ENCODE measurements at places on chromosomes 2 and 18. TPM values are rescaled to one million over a fixed set of nuclear protein-coding genes. Genes with fewer than 3 reads are reported as not detected.

- no peak overlapping the region for H3K27ac ChIP-seq
- H3K36me3 ChIP-seq = no peaks in the 10 kb centered on the region
- no peak for DNase-seq
- no peaks in the 10 kb centered on the region for H3K27me3 ChIP-seq
- no peaks in the 10 kb centered on the region for H3K4me1 ChIP-seq
These were observed 141.7 kb downstream of the CMPK2 start for GRCh38 chr2:6723865-6724604.

The ANKRD36 gene
- total RNA-seq = 20.1 TPM

- no peak overlapping the region for H3K27ac ChIP-seq
- H3K27me3 ChIP-seq = no peaks in the 10 kb centered on the region
- no peaks in the 10 kb centered on the region for H3K4me1 ChIP-seq
- H3K4me3 ChIP-seq = no peak overlapping the region
These were observed 53.4 kb downstream of the PKP4 start for GRCh38 chr2:158509928-158510797.

The REG1B gene
- not detected for total RNA-seq

All from ascending aorta (tissue), 2 donors.